CD4-positive, alpha-beta memory T cell (primary cell): ENCODE measurements at places on chromosomes 4 and X. TPM values are rescaled to one million over a fixed set of nuclear protein-coding genes. Genes with fewer than 3 reads are reported as not detected.

DNA sequence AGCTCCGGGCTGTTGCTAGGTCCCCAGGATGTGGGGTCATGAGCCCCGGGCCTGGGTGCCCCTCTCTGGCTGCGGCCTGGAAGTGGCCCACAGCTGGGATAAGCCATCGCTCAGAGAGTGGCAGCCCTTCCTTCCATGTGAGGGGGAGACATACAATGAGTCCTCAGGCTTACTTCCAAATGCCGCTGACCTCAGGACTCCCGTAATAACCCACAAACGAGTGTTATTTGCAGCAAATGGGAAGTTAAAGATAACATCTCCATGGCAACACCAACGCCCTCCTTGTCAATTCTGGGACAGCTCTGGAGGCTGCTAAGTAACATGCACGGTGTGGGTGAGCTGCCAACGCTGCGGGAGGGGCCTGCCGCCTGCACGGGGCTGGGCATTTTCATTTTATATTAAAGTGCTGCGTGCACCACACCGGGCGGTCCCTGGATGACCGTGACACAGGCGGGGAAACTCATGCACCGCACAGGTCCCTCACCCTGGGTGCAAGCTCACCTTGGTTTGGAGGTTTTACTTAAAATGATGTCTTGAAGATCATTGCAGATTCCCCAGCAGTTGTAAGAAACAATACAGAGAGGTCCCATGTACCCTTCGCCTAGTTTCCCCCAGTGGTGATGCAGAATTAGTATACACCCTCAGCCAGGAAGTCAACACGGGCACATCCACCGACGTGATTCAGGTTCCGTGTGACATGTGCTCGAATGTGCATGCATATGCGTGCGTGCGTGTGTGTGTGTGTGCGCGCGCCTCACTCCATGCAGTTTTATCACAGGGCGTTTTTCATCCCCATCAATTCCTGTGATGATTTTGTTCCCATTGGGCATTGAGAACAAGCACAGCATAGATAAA, 79.4 kb downstream of the ABLIM2 start:
- DNase-seq, result no peak

DNA sequence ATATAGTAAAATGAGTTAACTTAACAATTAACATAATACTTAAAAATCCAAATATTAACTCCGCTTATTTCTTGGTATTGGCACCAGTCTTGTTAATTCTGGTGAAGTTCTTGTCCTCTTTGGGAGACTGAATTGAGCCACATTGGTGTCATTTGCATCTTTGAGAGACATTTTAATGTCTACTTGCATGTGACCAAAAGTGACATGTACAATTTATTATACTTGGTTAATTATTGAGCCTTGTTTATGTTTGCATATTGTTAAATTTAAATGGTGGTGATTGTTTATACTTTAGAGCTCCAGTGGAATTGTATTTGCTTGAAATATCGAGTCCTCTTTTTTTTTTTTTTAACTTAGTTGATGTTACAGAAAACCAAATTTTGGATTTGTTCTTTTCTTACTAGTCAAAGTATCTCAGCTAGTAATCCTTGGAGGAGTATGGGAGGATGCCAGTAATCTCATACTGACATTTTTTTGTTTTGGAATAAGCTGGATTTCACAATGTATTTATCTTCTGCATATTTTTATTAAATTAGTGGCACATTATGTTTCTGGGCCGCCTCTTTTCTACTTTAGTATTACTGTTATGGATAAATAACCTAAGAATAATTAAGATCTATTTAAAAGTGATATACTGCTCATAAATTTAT, 3.9 kb downstream of the SPCS3 start:
- DNase-seq, result no peak

LANCL3 gene
- 0.15 TPM for total RNA-seq

ZFYVE28 gene
- total RNA-seq, result 31.4 TPM

GRCh38 chrX:108068121-108068520, 23.2 kb downstream of the PSMD10 start:
- DNase-seq, result no peak

GRCh38 chrX:35890699-35891098, 28.8 kb upstream of the CFAP47 start:
- DNase-seq, result no peak

DNA sequence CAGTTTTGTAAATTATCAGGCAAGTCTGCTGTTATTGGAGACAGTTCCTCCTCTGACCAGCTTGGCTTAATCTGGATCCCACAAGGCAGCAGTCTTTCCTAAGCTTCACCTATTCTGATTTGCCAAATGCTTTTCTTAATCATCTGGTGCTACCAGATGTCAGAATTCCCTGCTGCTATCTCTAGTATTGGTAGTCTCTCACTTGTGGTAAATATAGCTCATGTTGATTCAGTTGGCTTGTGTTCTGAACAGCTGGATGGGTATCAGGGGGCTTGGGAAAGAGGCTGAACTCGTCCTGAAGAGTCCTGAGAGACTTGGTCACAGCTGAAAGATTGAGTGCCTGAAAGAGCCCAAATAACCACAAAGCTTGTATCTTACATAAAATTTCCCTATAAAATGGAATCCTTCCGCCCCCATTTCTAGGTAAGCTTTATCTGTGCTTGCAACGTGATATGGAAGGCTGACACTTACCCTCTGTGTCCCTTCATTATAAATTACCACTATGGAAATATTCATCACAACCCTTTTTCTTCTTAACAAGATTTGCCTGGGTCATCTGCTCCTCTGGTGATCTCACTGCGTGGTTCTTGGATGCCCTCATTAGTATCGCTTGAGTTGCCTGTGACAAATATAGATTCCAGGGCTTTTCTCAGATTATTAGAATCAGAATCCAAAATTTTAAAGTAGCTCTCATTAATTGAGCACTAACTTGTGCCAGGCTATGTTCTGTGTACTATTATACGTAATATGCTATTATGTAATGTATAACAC, 104.1 kb upstream of the GPRIN3 start:
- no peak for DNase-seq

DNA sequence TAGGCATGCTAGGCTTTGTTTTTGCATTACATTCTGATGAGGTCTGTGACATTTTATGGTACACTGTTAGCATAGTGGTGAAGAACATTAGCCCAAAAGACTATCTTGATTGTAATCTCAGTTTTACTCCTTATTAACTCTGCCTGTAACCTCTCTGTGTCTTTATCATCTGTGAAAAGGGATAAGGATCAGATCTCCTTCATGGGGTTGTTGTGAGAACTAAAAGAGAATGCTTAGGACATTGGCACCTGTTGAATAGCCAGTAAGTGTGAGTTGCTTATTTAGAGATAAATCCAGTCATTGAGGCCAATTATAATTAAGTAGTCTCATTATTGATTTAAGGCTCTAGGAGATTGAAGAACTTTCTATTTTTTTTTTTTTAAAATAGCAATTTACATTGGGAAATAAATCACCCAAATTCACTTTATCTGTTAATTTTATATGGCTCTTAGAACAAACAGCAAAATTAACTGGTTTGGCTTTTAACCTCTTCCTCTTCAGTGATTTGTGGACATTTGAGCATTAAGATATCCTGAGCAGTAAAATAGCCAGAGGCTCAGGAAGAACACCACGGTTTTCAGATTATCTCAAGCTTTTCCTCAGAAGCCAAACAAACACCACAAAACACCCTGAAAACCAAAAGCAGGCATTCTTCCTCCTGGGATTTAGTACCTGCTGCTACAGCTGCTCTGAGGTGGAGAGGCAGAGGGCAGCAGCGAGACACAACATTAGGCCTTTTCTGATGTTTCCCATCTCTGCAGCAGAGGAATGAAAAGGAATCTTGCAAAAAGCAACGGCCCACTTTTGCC, 192.9 kb downstream of the ARHGAP10 start:
- DNase-seq, result no peak

DNA sequence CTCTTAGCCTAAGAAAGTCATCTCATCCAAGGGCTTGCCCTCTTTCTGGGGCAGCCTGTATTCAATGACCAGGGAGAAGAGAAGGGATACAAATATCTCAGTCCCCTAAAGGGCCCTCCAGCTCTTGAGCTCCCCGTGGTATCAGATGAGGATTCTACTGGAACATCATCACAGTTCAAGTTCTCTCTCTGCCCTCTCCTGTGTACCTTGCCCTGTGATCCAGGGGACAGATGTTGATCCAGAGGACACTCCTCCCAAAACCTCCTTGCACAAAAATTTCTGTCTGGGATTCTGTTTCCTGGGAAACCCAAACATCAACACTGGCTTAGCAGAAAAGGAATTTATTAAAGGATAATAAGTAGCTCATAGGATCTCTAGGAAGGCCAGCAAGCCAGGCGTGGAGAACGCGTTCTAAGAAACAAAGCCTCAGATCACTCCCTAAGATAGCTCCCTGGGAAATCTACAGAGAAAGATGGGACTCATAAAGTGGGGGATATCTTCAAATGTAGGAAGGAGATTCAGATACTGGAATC, 296.3 kb upstream of the KLF3 start:
- no peak for DNase-seq

GIMD1 gene
- total RNA-seq, result not detected

- DNase-seq, result no peak
These were observed 83.7 kb downstream of the FREM3 start for GRCh38 chr4:143616771-143617170.
